Effector CD8-positive, alpha-beta T cell (primary cell): ENCODE measurements at places on chromosomes 4 and X.

- DNase-seq, result no peak
Observed at GRCh38 chr4:79210636-79211049, 115.2 kb downstream of the NAA11 start.

DNA sequence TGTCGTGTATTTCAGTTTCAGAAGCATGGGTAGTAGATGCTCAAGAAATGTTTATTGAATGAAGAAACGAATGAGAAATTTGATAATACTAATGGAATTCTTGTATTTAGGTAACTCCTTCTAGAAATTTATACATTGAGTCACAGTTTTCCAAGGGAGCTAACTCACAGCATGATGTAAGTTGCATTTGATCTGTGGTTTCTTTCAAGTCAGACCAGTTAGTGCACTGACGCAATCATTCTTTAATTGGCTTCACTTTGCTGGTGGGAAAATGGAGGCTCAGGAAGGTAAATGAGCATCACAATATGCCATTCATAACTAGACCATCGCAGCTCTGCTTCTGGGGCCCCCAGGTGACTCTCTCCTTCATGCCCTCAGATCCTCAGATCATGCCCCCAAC lies 17.3 kb upstream of the CWH43 start:
- DNase-seq, result no peak

DNA sequence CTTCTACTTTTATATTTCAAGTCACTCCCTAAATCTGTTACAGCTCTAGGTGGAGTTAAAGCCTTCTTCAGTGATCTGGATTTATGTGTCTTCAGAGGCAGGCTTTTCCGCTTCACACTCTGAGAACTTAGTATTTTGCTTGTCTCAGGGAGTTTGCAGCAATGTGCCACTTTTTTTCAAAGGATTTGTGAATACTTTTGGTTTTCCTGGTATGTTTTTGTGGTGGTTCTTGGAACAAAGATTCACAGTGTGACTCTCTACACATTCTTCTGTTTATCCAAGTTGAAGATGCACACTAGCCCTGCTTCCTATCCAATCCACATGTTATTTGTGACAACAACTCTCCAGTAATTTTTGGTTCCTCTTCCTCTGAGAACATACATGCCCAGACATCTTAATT lies 1253.7 kb downstream of the TECRL start:
- DNase-seq, result no peak

DNA sequence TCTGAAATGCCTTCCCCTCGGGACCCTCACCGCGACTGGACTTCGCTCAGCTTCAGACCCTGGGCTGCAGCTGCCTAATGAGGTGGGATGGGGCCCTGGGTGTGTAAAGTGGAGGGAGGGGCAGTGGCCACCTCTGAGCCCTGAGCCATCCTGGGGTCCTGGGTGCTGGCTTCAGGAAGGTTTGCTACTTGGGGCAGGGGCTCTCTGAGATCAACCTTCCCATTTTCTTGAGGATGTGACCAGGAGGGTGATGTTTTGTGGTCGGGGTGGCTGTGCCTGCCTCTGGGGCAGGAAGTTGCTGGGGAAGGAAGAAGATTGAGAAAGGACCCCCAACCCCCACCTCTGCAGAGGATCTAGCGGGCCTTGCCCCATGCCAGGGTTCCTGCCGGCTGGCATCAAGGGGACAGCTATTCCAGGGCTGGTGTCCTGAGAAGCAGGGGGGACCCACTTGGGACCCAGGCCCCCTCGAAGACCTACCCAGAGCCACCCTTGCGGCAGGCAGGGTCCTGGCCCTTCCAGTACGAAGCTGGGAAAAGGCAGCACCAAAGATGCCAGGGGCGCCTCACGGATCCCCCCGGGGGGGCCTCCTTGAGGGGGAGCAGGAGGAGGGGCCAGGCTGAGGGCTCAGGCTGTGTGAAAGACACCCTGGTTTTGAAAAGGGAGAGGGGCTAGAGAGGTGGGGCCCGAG lies 6.5 kb downstream of the SH3BP2 start:
- no peak for DNase-seq

DNA sequence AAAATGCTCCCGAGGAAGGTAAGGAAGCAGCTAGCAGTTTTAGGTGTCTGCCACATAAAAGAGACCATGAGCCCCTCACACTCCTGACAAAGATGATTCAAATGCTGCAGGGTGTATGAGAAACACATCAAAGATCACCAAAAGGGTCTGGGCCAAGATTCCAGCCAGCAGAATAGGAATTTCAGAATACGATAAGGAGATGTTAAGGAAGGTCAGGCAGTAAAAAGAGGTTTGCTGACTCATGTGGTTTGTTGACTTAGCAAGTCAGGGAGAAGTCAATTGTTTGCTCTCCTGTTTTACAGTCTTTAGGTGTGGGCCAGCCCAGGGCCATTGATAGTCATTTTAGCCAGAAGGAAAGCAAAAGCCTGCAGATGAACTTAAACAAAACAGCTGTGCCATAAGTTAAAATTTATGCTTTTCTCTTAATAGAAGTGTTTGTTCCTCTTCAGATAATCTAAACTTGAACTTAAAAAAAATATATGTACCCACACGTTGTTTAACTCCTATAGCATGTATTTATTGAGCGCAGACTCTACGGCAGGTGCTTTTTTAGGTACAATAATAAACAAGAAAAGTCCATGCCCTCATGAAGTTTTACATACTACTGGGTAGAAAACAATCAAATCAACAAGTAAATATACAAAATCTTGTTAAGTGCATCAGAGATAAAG lies 115.6 kb downstream of the CAMK2D start:
- DNase-seq, result no peak
